ENCODE measurements at places on chromosomes 6 and 20.

DNA sequence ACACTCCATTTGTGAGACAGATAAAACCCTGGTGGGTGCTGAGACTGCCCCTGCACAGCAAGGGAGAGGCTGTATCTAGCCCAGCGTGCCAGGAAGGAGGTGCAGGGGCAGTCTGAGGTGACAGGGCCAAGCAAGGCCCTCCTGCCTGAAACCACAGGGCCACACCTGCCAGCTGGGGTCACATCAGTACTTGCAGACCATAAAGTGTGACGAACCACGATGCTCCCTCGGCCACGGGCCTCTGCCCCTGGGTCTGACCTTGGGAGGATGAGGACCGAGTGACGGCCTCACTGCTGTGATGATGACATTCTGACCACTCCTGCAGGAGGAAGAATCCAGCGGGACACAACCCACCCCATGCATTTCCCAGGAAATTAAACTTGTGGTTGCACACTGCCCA, 75.1 kb downstream of the NINL start:
- no peak for DNase-seq

DNA sequence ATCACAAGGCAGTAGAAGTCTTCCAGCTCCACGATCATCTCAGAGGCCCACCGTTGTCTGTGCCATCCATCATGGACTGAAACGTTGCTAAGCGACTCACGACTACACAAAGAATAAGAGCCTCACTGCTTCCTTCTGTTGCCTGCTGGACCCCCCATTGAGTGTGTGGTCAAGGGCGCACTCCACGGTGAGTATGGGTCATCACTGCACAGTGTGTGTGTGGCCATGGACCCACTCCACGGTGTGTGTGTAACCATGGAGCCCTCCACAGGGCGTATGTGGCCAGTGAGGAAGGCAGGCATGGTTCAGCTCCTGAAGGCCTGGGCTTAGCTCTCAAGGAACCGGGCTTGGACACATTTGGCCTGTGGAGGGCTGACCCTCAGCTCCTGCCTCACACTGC, 123.4 kb upstream of the AFDN start:
- no peak for DNase-seq

GRCh38 chr6:111849298-111849697, 24.0 kb downstream of the FYN start:
- no peak for DNase-seq

- DNase-seq = no peak
These were observed 106.8 kb upstream of the BEND6 start for GRCh38 chr6:56848105-56848504.

- no peak for DNase-seq
These were observed 207.7 kb downstream of the TBX18 start for GRCh38 chr6:84556541-84557335.

DNA sequence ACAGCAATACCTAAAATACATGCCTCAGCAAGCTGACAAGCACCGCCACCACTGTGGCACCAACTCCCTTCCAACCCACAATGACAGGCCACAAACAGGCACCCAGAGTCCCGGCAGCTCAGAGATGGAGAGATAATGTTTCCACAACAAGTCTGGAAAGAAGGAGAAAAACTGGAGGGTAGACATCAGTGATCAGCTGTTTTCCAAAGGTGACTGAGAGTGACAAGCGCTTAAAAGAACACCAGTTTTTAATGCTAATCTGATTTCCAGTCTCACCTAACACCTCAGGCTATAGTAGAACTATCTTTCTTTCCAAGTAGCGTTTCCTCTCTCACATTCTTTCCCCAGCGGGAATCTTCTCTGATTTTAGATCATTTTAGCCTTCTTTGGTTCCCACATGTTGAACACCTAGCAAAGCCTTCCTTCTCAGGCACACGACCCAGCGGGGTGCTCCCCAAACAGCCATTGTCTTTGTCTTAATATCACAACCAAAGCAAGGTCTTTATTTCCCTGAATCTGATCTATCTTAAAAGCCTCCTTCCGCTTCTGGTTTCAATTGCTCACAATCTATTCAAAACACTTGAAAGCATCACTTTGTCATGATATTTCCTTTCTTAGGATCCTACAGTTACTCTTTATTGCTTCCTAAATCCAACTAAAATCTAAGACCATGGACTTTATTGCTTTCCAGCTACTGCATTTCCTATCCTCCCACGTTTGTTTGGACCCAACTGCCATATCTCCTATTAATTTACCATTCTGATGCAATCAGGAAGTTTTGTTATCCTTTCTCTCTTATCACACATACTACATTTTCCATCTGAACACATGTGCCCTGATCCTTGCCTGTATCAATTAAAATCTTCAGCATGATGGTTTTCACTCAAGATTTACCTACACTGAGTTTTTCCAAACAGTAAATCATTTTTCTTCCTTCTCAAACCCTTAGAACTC, 282.7 kb downstream of the ADGB start:
- DNase-seq = no peak

DNA sequence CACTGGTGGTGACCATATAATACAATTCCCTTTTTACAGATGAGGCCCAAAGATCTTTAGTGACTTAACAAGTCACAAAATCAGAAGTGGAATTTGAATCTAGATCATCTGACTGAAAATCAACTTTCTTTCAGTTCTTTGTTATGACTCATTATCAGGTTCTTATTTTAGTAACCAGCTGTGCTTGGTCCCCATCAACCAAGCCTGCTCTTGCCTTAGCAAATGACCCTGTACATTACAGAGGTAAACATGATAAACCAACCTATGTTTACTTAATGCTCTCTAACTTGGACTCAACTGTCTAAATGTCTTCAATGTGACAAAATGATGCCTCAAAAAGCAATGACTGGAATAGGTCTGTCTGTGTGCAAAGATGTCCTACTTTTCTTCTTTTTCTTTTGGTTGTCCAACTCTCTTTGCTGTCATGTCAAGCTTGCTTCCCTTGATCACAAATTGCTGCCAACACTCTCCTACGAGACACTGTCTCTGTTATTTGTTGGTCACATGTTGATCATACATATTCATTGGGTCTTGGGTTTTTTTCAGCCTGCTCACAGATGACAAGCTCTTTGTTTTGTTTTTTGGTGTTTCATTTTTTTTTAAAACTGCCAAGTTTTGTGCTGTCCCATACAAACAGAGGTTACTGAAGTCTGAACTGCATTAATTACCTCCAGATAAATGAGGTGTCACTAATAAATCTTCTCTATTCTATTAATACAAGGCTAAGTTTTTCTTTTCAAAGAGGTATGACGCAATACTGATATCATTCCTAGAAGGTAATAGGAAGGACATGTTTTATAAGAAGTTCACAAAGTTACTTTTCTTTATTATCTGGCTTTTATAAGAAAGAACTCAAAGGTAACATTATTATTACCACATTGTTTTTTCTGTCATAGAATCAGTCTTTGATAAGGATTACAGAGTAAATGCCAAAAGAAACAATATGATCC, 62.2 kb upstream of the PLN start:
- DNase-seq = no peak

- DNase-seq = no peak
These were observed 56.2 kb downstream of the COL12A1 start for GRCh38 chr6:75149696-75150095.

GRCh38 chr6:7418238-7418905, 28.8 kb downstream of the RIOK1 start:
- DNase-seq = no peak

DNA sequence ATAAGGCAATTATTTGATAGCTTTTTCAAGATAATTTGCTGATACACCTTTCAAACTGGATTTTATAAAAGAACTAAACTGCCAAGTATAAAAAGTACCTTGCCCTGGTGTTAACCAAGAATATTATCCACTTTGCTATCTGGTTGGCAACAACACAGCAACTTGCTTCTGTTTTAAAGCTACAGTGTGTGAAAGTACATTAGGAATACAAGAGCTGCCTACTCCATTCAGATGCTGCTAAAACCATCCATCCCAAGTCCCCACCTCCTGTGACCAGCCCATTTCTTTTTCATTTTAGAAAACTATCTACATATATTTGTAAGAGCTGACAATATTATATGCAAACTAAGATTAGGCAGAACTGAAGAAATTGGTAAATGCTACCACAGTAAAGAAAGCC, 12.8 kb downstream of the CLDN20 start:
- DNase-seq = no peak

DNA sequence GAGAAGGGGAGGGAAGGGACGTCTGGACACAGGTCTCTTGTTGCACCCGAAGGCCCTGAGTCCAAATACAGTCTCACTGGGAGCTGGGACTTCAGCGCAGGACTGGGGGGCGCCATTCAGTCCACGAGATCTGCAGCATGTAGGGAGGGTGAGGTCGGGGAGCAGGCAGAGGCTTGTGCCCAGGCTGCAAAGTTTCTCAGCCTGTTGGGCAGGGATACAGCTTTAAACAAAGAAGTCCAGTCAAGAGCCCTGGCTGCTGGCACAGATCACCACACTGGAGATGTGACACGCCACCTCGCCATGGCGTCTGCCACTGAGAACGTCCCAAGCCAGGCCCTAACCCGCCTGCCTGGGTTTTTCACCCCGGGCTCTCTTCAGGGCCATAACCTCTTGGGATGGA, 256.6 kb downstream of the DLL1 start:
- DNase-seq = no peak

- DNase-seq = no peak
These were observed 161.7 kb downstream of the RIMS1 start for GRCh38 chr6:72048080-72048479.

DNA sequence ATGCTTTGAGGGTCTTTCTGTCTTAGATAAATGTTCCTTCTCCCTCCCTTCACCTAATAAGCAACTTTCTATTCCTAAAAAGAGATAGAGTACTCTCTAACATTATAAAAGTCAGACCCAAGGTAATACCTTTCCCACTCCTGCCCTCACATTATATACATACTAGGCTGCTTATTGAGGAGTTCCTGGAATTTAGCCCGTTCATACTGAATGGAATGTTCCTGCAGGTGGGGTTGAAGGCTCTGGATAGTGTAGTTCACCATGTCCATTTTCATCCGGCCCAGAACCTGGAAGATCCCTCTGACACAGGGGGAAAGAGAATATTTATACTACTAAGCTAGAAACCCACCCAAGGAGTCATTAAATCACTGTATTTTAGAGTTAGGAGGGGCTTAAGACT, 20.4 kb downstream of the TCP11 start:
- DNase-seq = no peak

- no peak for DNase-seq
These were observed 34.0 kb downstream of the CEP85L start for GRCh38 chr6:118617417-118617816.

GRCh38 chr20:17681726-17682102, 328 bp downstream of the RRBP1 start:
- DNase-seq = no peak

DNA sequence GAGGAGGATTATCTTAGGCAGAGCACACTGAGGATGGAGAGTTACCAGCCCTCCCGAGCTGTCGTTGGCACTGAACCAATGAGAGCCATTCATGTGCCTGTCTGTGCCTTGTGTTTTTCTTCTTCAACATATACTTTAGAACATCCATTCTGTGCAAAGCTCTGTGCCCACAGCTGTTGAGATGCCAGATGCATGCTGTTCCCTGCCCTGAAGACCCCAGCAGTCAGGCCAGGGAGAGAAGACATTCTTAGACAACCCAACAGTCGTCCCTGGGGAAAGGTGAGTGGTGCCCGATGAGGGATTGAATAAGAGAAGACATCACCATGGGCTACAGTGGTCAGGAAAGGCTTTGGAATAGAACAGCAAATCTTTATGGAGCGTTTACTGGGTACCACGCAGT, 114.1 kb downstream of the NRN1 start:
- no peak for DNase-seq

DNA sequence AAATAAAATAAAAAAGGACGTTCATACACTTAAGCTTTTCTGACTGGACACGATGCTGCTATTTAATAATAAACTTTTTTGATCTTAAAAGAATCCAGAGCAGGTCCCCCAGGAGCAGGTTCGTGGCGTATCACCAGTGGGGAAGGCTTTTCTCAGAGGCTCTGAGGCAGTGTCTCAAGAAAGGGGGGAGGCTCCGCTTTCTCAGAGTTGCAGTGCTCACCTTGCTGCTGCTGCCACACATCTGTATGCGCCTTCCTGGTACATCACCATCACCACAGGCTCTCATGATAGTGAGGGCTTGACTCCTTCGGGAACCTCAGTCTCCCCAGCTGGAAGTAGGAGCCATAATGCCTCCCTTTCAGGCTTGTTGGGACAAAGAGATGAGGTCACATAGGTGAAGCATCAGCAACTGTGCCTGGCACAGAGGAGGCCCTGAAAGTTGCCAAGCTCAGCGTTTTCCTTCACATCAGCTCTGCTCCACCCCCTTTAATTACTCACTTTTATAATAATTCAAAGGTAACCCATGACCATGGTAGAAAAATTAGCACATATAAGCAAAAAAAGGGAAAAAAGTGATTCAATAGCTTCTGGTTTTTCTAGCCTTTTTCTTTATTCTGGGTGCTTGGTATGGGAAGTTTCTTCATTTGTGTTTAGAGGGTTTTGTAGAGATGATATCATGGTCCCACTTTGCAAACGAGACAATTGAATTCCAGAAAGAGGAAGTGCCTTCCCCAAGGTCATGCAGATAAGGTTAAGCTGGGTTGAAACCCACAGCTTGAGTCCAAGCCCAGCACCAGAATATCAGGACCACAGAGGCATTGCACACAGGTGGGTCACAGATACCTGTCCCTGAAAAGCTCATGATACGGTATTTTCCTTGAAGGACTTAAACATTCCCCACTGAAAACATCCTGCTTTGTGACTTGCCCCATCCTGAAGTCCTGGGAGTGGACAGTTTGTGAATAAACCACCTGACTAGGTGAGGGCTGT, 24.5 kb downstream of the SRSF3 start:
- DNase-seq = no peak

DNA sequence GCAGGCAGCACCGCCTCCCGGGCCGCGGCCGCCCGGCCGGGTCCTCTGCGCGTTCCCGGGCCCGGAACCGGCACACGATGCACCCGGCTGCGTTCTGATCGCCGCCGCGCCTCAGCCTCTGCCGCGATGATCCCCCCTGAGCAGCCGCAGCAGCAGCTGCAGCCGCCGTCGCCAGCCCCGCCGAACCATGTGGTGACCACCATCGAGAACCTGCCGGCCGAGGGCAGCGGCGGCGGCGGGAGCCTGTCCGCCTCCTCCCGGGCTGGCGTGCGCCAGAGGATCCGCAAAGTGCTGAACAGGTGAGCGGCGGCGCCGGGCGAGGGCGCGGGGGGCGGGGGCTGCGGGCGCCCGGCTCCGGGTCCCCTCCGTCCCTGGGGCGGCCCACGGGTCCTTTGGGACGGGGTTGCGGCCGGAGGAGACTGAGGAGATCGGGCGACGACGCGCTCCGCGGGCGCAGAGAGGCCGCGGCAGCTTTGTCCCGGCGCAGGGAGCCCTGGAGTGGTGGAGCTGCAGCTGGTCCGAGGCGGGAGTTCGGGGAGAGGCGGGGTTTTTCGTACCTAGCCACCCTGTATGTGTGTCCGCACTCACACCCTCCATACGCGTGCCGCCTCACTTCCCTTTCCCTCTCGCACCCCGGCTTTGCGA, 659 bp downstream of the SLC35F1 start:
- no peak for DNase-seq

GRCh38 chr6:49514571-49515484, 15.1 kb downstream of the GLYATL3 start:
- DNase-seq = no peak

- DNase-seq = no peak
These were observed 59.9 kb downstream of the COL12A1 start for GRCh38 chr6:75145976-75146375.

- DNase-seq = no peak
These were observed 18.8 kb downstream of the MRAP2 start for GRCh38 chr6:84052204-84052882.

GRCh38 chr6:44606504-44606903, 219.0 kb downstream of the CDC5L start:
- DNase-seq = no peak

All from stimulated activated CD8-positive, alpha-beta memory T cell treated with anti-CD3 and anti-CD28 coated beads, Interleukin-15, amount 100 ng/mL, for 48 hours (primary cell).